ENCODE measurements at places on chromosomes 11 and 22.

DNA sequence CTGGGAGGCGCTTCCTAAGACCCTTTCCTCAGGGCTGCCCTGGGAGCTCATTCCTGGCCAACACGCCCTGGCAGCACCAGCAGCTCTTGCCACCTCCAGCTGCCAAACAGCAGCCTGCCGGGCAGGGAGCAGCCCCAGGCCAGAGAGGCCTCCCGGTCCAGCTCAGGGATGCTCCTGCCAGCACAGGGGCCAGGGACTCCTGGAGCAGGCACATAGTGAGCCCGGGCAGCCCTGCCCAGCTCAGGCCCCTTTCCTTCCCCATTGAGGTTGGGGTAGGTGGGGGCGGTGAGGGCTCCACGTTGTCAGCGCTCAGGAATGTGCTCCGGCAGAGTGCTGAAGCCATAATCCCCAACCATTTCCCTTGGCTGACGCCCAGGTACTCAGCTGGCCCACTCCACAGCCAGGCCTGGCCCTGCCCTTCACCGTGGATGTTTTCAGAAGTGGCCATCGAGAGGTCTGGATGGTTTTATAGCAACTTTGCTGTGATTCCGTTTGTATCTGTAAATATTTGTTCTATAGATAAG is 7.6 kb downstream of the SLC39A13 start:
- DNase-seq: no peak

DNA sequence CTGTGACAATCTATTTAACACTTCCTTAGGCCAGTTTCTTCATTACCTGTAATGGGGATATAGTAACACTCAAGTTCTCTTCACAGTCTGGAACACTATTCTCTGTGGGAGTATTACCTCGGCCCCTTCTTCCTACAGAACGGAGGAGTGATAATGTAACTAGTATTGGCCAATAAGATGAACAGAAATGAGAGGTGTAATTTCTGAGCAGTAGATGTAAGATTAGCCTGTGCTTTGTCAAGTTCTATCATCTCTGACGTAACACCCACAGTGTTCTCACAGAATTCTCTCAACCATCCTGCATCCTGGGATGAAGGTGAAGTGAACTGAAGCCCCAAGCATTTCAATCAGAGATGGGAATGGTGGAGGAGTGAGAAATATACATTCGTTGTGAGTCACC is 65.2 kb upstream of the TOP3B start:
- DNase-seq: no peak

DNA sequence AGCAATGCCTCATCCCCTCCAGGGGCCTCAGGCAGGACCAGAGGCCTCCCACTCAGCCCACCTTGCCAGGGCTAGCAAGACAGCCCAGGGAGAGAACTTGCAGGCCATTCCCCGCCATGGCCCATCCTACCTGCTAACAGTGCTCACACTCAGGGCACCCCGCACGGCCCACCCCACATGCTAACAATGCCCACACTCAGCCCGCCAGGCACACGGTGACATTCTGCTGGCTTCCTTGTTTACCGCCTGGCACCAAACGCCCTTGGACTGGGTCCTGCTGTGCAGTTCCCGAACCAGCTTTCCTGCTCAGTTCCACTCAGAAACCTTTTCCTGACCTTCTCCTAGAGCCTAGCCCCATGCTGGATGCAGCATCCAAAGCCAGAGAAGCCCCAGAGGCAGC is 33.5 kb upstream of the FADD start:
- no peak for DNase-seq

DNA sequence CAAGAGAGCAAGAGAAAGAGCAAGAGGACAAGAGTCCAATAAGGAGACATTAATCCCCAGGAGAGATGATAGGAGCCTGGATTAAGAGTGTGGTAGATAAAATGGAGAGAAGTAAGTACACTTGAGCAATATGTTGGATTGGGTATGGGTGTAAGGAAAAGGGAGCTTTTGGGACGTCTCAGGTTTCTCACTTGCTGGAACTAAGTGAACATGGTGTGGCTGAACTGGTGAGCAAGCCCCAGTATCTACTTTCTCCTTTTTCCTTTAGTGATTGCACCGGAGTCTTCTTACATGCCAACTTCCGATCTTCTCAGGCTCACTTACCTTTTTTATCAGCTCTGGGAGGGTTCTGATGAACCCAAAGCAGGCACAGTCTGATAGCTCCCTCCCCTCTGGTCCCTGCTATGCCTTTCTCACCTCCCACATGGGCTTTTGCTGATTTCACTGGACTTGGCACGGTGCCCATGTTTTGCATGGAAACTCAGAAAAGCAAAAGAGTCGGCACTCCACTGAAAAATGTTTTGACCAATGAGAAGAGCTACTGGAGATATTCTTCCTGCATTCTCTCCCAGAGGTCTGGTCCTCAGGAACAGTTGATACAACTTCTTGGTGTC is 14.5 kb upstream of the APLNR start:
- no peak for DNase-seq

- no peak for DNase-seq
Measured at GRCh38 chr11:5696210-5696609, 6.6 kb downstream of the TRIM22 start.

DNA sequence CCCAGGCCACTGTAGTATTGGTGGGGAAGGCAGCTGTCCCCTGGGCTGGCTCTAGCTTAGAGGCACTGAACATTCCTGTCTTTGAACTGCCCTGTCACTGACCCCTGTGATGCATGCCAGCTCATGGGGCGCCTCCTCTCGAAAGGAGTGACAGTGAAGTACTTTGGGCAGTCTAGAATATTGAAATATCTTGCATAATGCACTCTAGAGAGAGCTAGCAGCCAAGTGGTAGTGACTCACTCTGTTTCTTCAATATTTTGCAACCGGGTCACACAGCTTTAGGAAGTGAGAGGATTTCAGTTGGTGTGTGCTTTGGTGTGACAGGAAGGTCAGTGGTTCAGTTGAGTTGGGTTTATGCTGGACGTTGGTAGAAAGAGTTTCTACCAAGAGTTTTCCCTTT is 35.5 kb upstream of the ST14 start:
- DNase-seq: no peak

DNA sequence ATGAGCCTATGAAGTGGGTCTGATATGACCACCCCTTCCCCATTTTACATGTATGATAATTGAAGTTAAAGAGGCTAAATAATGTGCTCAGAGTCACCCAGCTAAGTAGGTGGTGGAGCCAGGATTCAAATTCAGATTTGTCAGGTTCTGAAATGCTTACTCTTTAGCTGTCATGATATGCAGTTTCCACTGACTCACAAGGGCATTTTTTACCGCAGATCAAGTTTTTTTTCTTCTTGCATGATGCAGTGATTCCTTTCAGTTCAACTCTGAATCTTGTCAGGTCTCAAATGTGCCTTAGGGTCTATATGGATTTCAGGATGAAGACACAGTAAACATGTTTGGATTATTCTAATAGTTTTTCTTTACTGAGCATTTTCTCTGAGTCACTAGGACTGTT is 12.6 kb upstream of the TRIM44 start:
- DNase-seq: no peak

GRCh38 chr22:45564349-45565030 is 61.8 kb downstream of the FBLN1 start:
- no peak for DNase-seq

GRCh38 chr22:20580611-20581502 is 73.4 kb downstream of the MED15 start:
- DNase-seq: no peak

DNA sequence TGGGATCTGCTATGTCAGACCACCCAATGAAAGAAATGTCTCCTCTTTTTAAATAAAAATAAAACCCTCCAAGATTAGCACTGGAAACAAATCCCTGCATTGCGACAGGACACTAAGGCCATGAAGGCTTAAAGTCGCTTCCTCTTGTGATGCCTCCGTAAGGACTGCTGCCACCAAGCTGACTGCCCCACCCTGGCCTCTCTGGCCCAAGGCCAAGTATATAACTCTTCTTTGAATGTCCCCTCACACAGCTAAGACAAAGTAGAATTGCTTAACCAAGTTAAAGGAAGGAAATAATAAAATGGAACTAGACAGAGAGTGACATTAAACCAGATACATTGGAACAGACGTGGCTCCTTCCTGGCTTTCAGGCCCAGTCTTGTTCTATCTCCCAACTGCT is 7.5 kb upstream of the NRGN start:
- DNase-seq: no peak

GRCh38 chr11:122271745-122272144 is 155.7 kb upstream of the BLID start:
- no peak for DNase-seq

DNA sequence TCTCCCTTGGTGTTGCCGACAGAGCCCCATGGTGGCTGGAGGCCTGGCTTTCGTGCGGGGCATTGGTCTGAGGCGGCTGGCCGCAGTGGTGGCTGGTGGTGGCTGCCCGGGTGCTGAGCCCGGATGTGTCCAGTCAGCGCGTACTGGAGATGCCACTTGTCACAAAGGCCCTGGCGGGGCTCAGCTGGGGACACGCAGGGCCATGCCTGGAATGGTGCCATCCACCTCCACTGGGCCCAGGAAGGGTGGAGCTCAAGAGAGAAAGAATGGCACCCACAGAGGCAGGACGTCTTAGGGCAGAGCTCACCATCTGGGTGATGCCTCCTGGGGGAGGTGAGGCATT is 92.5 kb downstream of the CEP164 start:
- DNase-seq: no peak

DNA sequence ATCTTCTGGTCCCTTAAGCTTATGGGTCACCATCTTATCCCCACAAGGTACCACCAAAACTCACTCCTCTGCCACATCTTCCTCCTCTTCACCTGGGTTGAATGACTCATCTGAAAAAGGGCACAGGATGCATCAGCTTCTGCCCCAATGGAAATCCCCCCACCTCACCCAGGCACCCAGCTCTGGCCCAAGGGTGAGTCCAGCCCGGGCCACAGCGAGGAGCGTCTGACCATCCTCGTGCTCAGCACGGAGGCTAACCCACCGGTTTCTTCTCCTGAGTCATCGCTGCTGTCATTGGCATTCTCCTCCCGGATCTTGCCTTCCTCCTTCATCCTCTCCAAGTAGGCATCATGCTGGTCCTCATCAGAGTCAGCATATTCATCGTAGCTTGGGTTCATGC is 5.3 kb upstream of the TNKS1BP1 start:
- no peak for DNase-seq

DNA sequence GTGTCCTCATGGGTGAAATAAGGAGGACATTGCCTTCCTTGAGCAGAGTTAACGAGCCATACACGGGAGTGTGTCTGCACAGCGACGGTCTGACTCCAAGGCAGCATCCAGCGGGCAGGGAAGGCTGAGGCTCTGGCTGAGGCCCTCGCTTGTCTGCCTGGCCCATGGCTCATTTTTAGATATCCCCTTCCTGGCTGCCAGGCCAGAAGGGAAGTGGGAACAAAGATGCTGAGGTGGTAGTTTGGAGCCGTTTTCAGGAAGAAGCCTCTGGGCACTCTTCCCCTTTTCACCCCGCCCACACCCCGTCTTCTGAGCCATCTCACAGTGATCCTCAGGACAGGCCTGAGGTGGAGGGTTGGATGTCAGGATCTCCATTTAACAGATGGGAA is 3.0 kb upstream of the SLCO2B1 start:
- DNase-seq: no peak

- DNase-seq: no peak
Measured at GRCh38 chr22:45210991-45211390, 29.7 kb downstream of the KIAA0930 start.

GRCh38 chr11:115580416-115580815 is 76.2 kb upstream of the CADM1 start:
- DNase-seq: no peak

DNA sequence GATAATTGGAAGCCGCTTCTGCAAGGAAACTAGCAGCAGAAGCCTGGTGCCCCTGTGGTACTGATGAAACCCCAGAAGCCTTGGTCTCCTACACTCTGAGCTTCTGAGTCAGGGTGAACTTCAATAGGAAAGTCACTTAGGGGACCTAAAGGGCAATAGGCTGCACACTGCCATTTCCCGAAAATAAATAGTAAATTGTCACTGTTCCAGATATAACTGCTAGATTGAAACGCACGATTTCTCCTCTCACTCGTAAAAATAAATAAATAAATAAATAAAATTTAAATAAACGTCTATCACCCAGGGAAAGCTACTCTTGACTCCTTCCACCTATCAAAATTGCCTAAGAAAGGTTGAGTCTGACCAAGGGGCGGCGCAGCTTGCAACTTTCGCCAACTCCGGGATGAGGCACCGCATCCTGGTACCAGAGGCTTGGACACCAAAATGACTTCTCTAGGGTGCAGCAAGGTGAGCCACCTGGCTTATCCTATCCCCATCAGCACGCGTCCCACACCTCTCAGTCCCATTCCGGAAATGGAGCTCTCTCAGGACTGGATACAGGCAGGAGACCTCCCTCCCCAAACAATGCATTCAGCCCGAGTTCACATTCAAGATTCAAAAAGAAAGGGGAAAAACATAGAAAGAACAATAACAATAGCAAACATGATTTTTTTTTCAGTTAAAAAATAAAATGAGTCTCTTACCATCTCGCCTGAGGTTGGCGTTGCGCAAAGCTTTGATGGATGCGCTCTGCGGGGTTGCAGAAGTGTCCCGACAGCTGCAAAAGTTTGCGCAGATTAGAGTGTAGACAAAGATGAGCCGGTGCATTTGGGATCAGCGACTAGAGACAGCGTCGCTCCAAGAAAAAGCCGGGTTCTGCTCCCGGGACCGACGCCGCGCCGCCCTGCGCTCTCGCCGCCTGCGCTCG is 583 bp downstream of the PDGFD start:
- no peak for DNase-seq

DNA sequence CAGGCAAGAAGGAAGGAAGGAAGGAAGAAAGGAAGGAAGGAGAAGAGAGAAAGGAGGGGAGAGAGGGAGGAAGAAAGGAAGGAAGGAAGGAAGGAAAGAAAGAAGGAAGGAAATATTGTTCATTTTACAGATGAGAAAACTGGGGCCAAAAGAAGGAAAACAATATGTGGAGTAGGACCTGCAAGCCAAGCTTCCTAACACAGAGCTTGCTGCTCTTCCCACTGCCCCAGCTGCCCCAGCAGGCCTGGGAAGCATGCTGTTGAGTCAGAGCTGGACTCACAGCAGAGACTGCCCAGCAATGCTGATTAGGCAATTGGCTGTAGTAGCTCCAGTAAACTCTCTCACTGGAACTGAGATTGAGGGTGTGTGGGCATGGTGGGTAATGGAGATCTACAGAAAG is 42.6 kb upstream of the SMCO4 start:
- no peak for DNase-seq

- no peak for DNase-seq
Measured at GRCh38 chr11:3810951-3811350, 2.6 kb downstream of the PGAP2 start.

- DNase-seq: no peak
Measured at GRCh38 chr11:128553662-128554362, 33.5 kb downstream of the ETS1 start.

- DNase-seq: no peak
Measured at GRCh38 chr11:41879214-41879613, 419.8 kb upstream of the LRRC4C start.
